ENCODE measurements at places on chromosomes 12 and 14. TPM values are rescaled to one million over a fixed set of nuclear protein-coding genes. Genes with fewer than 3 reads are reported as not detected.

Gene INSM2
- not detected for polyA plus RNA-seq

Gene HOXC11
- polyA plus RNA-seq: not detected

Gene DPPA3
- not detected for polyA plus RNA-seq

Gene WNT1
- not detected for polyA plus RNA-seq

Gene GMPR2
- 52.0 TPM for polyA plus RNA-seq

Gene DDX11
- 10.5 TPM for polyA plus RNA-seq

Gene CYP27B1
- 4.2 TPM for polyA plus RNA-seq

Gene SERPINA10
- 0.07 TPM for polyA plus RNA-seq

Gene LTB4R2
- polyA plus RNA-seq: 2.6 TPM

Gene C12orf60
- 0.82 TPM for polyA plus RNA-seq

Gene DACT1
- 0.62 TPM for polyA plus RNA-seq

Gene KRT4
- 1.2 TPM for polyA plus RNA-seq

Gene SP1
- polyA plus RNA-seq: 13.5 TPM

Gene HELB
- 0.45 TPM for polyA plus RNA-seq

Gene INHBE
- not detected for polyA plus RNA-seq

Gene ENDOU
- 0.54 TPM for polyA plus RNA-seq

Gene CD69
- polyA plus RNA-seq: 1.2 TPM

Gene CPNE6
- not detected for polyA plus RNA-seq

Gene KRT77
- 0.08 TPM for polyA plus RNA-seq

Gene OLR1
- polyA plus RNA-seq: 4.9 TPM

Gene NYNRIN
- polyA plus RNA-seq: 7.6 TPM

Gene ZNF891
- polyA plus RNA-seq: 0.33 TPM

Gene KERA
- not detected for polyA plus RNA-seq

Gene SLC10A1
- polyA plus RNA-seq: not detected

Gene DDX47
- polyA plus RNA-seq: 32.3 TPM
